Foreskin keratinocyte (primary cell): ENCODE measurements at places on chromosomes 13 and 19. TPM values are rescaled to one million over a fixed set of nuclear protein-coding genes. Genes with fewer than 3 reads are reported as not detected.

The KLK2 gene
- not detected in 2 replicates for total RNA-seq

The SLC27A5 gene
- total RNA-seq = 17.7 and 19.0 TPM in 2 replicates

The OLFM4 gene
- total RNA-seq = not detected in 2 replicates

DNA sequence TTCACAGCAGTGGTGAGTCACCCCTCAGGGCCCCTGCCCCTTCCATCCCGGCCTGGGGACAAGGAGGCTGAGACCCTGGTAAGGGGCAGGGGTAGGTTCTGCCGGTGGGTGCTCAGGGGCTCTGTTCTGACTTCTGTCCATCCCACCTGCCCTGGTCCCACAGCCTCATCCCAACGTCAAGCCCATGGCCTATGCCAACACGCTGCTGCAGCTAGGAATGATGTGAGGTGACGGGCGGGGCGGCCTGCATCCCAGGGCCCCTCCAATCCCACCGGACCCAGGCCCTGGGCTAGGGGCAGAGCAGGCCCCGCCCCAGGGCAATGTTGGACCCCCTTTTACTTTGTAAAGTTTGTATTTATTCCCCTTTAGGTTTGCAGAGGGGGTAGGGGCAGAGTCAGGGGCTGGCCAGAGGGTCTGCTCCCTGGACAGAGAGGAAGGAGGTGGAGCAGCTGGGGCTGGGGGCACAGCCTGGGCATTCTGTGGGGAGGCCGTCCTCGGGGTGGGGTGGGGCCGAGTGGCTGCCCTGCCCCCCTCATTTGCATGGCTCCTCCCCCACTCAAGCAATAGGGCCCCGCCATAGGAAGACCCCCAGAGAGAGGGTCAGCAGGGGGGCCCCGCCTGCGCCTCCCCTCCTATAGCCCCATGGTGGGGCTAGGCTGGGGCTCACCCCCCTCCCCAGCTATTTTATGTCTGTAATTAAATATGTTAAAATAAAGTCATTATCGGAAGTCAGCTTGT lies 23.1 kb downstream of the CCDC8 start:
- DNase-seq = no peak

- no peak for DNase-seq
Observed at GRCh38 chr19:18875726-18876125, 20.2 kb downstream of the CERS1 start.

- DNase-seq = no peak
Observed at GRCh38 chr19:47886010-47886559, at the start of gene SULT2A1. Gene SULT2A1, minus strand, starts transcription at chr19:47886315. Its CDS starts 58 bp downstream, at chr19:47886257.

The EFNB2 gene
- 65.1 and 66.2 TPM in 2 replicates for total RNA-seq

The IGFL2 gene
- 0.39 and 0.65 TPM in 2 replicates for total RNA-seq

DNA sequence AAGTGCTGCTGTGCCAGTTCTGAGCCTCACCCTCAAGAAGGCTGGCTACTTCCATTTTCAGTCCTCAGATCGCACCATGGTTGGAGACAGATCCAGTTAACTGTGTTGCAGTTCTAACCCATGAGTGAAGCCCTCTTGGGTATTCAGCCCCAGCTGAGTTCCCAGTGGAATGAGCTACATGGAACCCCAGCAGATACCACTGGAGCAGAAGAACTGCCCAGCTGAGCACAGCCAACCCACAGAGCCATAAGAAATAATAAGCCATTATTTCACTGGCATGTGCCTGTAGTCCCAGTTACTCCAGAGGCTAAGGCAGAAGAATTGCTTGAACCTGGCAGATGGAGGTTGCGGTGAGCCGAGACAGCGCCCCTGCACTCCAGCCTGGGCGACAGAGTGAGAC lies 59.9 kb downstream of the LATS2 start:
- no peak for DNase-seq

GRCh38 chr13:99288089-99288488 lies 19.1 kb downstream of the GPR183 start:
- DNase-seq = no peak

DNA sequence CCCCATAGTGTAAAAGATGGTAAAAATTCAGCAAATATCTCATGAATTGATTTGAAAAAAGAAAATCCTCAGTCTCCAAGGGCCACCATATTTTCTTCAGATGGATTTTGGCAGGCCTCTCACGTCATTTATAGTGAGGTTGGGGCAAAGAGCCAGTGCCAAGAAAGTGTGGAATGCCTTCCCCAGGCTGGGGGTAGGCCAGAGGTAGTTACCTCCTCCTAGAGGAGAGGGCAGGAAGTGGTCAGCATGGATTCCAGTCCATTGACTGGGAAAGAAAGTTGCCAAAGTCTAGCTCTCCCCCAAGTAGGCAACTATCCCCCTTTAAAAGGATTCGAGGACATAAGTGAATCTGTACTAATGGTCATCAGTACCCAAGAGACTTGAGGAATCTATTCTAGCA lies 68.4 kb upstream of the KCTD4 start:
- DNase-seq = no peak

DNA sequence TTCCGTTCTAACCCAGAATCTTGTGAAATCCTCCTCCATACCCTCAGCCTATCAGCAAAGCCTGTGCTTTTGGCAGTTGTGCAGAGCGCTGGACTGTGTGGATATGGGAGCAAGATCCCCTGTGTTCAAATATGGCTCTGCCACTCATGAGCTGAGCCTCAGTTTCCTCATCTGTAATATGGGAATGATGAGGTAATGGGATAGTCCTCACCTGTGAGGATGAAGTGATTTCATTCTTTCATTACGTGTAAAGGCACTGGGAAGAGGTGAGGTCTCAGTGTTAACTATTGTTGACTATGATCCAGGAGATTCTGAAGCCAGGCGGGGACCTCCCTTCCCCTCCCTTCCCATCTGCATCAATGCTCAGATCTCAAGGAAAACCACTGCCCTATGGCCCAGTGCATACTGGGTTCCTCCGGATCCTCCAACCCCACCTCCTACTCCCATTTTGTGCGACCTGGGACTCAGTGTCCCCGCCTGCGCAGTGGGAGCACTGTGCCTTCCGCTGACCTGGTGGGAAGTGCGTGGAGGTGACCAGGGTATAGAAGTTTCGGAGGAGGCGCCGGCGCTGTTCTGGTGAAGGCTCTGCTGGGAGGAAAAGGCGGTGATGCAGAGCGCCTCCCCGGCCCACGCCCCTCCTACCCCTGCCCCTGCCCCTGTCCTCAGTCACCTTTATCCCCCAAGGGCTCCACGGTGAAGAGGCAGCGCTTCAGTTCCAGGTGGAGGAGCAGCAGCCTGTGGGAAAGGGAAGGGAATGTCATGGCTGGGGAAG lies 5.0 kb downstream of the FUZ start:
- DNase-seq = no peak

GRCh38 chr13:110914331-110915056 lies 375 bp downstream of the ANKRD10 start:
- peak; percentile 38 for DNase-seq

GRCh38 chr13:41643507-41643906 lies 186.2 kb downstream of the RGCC start:
- DNase-seq = no peak
